Vagina (tissue), 2 donors: ENCODE measurements at places on chromosomes 6 and 20.

DNA sequence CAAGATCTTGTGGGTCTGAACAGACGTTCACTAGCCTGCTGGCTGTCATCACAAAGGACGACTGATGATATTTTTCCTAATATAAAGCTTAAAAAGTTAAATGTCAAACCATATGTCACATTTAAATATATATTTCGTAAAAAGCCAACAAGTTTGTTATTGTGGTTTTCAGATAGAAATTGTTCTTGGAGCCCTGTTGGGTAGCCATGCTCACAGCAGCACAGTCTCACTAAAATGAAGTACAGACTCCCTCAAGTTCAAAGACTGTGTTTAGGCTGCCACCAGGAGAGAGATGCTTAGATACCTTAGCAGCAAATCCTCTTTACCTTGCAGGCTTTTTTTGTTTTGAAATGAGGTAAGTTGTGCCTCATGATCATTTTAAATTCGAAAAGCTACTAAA is 17.8 kb downstream of the EEF1E1 start:
- DNase-seq, result no peak

GRCh38 chr20:2693286-2694007 is 867 bp downstream of the EBF4 start:
- no peak for DNase-seq

- DNase-seq, result no peak
Observed at GRCh38 chr6:85402071-85402470, 47.8 kb upstream of the NT5E start.

- no peak for DNase-seq
Observed at GRCh38 chr20:10115021-10115420, 80.2 kb downstream of the ANKEF1 start.

- DNase-seq, result no peak
Observed at GRCh38 chr6:135534773-135535380, 37.3 kb upstream of the AHI1 start.

DNA sequence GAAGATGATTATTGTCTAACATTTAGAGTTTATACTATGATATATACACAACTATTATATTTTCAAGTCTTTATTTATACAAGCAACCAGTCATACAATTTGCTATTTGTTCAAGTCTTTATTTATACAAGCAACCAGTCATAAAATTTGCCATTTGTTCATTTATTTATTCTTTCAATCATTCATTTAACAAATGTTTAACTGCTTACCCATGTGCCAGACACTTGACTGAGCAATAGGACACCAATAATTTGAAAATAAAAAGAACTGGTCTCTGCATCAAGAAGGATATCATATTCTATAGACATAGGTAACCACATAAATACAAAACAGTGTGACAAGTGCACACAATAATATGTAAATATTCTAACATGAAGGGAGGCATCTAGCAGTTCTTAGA is 20.3 kb downstream of the GRIK2 start:
- no peak for DNase-seq

DNA sequence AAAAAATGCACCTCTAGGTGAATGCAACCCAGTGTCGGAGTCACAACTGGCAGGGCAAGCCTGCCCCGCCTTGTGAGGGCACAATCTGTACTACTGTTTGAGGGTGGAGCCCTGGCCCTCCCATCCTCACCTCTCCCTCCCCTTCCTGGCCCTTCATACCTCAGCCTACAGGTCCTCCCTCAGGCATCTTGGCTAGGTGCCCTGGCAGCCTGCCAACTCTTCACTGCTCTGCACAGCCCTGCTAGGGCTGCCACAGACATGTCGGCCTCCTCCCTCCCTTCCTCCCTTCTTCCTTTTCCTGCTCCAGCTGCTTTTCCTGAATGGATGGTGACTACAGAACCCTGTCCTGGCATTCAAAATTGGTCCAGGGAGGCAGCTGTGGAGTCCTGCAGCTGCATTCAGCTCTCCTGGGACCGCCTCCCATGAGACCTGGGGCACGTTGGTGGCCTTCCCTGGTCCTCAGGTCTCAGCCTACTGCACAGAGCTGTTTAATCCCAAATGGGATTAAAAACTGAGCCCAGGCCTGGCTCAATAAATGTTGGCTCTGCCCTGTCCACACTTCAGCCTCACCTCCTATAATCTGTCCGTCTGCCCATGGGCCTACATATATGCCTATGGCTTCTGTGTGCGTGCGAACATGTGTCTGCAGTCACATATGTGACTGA is 52.7 kb downstream of the CDH22 start:
- no peak for DNase-seq

DNA sequence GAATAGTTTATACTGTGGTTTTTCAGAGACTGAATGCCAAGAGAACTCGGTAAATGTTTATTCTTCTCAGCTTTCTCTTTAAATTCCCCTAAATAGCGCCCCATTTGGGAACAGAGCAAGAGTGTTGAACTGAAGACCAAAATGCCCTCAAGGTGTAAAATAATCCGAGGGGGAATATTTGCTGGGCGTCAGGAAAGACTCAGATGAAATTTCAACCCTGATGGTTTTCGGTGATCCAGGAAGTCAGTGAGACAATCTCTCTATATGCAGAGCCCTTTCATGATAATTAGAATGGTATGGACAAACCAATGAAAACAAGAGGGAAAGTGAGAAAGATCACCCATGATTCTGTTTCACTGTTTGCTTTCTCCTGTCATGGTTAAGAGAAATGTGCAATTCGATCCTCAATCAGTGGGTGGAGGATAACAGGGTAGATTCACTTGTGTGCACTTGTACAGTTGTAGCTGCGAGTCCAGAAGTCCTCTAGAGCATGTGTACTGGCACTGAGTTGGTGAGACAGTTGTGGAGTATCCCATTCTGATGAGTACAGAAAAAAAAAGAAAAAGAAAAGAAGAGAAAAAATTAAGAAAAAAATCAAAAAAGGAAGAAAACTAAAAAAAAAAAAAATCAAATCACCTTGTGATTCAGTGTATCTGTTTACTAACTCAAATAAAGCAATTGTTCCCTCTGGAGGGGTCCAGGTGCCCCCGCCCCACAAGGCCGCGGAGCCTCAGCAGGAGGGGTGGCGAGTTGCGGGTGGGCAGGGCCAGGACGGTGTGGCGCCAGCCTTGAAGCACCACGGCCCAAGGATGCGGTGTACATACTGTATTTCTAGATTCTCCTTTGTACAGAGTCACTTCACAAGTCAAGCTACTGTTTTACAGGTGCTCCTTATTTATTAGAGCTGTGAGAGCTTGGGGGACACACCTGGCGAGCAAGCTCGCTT is 164.9 kb downstream of the SCML4 start:
- no peak for DNase-seq

- no peak for DNase-seq
Observed at GRCh38 chr6:12654514-12654913, 62.1 kb upstream of the PHACTR1 start.
